ENCODE measurements at places on chromosomes 2 and 18. TPM values are rescaled to one million over a fixed set of nuclear protein-coding genes. Genes with fewer than 3 reads are reported as not detected.

Gene TEX44
- total RNA-seq = not detected

Gene ANKRD30BL
- not detected for total RNA-seq

Gene RNF125
- 34.6 TPM for total RNA-seq

Gene SMIM21
- total RNA-seq = not detected

DNA sequence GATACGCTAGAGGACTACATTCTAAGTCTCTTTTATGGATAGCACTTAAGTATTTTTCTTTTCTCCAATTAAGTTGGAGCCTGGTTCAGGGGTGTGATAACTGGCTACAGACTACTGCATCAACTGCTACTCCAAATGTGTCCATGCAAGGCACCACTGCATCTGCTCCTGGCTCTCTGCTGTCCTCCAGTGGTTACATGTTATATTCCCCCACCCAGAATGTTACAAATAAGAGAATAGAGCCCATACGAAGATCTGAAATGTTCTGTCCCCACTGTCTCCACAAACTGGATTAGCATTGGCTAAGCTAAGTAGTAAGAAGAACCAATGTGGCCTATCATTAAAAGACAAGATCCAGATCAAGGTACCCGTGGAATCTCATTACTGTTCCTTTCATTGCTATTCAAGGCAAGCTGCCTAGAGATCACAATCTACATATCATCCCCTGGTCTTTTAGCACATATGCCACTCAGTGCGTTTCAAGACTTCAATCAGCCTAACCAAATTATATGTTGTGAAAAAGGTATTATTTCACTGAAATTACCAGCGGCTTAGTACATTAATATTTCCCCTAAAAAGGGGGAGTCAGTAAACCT, 308.3 kb upstream of the SLC8A1 start:
- DNase-seq = no peak
- no peaks in the 10 kb centered on the region for H3K36me3 ChIP-seq
- H3K4me1 ChIP-seq = no peaks in the 10 kb centered on the region
- no peak overlapping the region for H3K27ac ChIP-seq

DNA sequence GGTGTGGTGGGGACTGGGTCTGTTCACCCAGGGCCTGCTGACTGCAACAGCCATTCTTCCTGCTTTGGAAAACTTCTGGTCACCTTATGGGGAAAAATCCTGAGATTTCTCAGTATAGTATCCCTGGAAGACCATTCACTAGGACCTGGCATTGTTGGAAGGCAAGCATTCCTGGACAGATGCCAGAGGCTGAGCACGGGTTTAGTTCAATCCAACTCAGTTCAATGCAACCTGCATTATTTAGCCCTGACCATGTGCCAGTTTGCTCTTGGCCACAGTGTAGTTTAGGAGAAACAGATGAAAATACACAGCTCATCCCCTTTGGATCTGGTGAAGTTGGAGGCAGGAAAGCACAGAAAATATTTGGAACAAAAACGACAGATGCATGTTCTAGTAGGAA, 95.9 kb downstream of the LPIN1 start:
- no peak overlapping the region for H3K4me3 ChIP-seq
- H3K36me3 ChIP-seq = no peaks in the 10 kb centered on the region
- H3K4me1 ChIP-seq = no peaks in the 10 kb centered on the region

- peaks cover 7% of the 10 kb centered on the region for H3K36me3 ChIP-seq
- H3K4me1 ChIP-seq = peaks cover 57% of the 10 kb centered on the region
- peaks cover 75% of the 10 kb centered on the region for H3K27me3 ChIP-seq
Observed at GRCh38 chr2:172103471-172104272, 972 bp upstream of the DLX2 start.

DNA sequence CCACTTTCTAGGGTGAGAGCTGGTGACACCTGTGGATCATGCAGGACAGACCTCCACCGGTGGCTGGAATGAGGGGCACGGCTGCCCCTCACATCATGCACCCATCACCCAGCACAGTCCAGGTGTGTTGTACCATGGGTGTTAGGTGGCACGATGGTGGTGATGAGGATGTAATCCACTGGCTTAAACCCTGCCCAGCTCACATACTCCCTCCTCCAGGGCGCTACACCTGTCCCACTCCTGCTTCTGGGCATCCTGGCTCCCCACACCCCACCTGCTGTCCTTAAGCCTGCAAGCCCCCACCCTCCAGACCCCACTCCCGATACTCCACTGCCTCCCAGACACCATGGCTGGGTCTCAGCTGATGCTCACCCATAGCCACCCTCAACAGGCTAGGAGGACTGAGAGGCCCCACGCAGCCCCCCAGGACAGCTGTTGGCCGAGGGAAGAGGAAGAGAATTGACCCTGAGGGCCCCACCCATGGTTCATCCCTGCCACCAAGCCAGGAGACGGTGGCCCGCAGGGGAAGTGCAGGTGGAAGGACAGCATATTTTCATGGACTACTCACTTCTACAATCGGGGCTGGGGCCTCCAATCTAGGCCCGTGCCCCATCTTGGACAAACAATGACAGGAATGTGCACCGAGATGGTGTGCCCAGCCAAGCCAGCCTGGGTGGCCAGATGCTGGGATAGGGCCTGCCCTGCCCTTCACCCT, 34.3 kb downstream of the MAL start:
- H3K36me3 ChIP-seq = peaks cover 9% of the 10 kb centered on the region
- H3K4me3 ChIP-seq = no peak overlapping the region
- no peak for DNase-seq
- H3K27ac ChIP-seq = no peak overlapping the region
- H3K4me1 ChIP-seq = peaks cover 61% of the 10 kb centered on the region

- no peaks in the 10 kb centered on the region for H3K4me1 ChIP-seq
- no peaks in the 10 kb centered on the region for H3K27me3 ChIP-seq
- DNase-seq = no peak
Observed at GRCh38 chr2:197985029-197985638, 180.7 kb downstream of the PLCL1 start.

DNA sequence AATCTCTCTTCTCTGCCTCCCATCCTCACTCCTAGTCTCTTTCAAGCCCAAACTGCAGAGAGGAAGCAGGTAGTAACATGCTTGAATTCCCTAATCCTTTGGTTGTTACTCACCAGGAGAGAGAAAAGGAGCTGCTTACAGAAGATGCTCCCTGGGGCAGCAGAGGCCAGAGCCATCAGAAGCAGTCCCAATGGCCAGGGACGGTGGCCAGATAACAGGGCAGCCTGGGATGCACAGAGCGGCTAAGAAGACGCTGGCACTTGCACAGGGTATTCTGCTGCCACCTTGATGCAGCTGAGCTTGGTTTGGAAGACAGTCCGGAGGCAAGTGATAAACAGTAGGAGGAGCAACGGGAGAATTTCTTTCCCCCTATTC, 250 bp downstream of the DSC1 start:
- no peak for DNase-seq
- H3K27me3 ChIP-seq = no peaks in the 10 kb centered on the region
- no peak overlapping the region for H3K27ac ChIP-seq
- H3K4me1 ChIP-seq = no peaks in the 10 kb centered on the region
- H3K4me3 ChIP-seq = no peak overlapping the region

- H3K4me1 ChIP-seq = no peaks in the 10 kb centered on the region
- DNase-seq = no peak
- H3K36me3 ChIP-seq = peaks cover 9% of the 10 kb centered on the region
- no peak overlapping the region for H3K27ac ChIP-seq
- no peak overlapping the region for H3K4me3 ChIP-seq
Observed at GRCh38 chr2:45533771-45534170, 77.3 kb downstream of the SRBD1 start.

DNA sequence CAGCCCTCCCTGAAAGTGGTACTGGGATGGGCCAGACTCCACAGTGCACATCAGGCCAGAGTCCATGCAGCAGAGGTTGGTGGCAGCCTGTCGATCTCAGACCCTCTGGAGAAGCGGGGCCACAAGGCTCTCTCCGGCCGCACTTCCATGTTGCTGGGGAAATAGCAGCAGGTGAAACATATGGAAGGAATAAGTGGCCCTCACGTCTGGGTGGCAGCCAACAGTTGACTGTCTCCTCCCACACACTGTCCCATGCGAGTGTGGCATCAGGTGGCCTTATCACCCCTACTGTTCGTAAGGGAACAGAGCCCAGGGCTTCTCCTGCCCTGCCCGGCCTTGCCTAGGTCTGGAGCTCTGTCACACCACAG, 58.1 kb upstream of the FOSL2 start:
- H3K27ac ChIP-seq = no peak overlapping the region
- no peaks in the 10 kb centered on the region for H3K27me3 ChIP-seq
- DNase-seq = no peak
- peaks cover 6% of the 10 kb centered on the region for H3K36me3 ChIP-seq
- no peak overlapping the region for H3K4me3 ChIP-seq

All from activated T-helper 1 cell treated with anti-CD3 and anti-CD28 coated beads, Interleukin-12 subunit alpha, Interleukin-12 subunit beta, Interleukin-2, Interleukin-4 antibody, amounts not matched to agents 30 ng/mL and 10 ng/mL and 1 ng/mL, durations not matched to agents 14 hours and 24 hours and 36 hours (primary cell).